ENCODE measurements at places on chromosomes 4 and X. TPM values are rescaled to one million over a fixed set of nuclear protein-coding genes. Genes with fewer than 3 reads are reported as not detected.

GRCh38 chr4:122576261-122577188 is 44.3 kb downstream of the IL21 start:
- DNase-seq = peak; percentile 72

DNA sequence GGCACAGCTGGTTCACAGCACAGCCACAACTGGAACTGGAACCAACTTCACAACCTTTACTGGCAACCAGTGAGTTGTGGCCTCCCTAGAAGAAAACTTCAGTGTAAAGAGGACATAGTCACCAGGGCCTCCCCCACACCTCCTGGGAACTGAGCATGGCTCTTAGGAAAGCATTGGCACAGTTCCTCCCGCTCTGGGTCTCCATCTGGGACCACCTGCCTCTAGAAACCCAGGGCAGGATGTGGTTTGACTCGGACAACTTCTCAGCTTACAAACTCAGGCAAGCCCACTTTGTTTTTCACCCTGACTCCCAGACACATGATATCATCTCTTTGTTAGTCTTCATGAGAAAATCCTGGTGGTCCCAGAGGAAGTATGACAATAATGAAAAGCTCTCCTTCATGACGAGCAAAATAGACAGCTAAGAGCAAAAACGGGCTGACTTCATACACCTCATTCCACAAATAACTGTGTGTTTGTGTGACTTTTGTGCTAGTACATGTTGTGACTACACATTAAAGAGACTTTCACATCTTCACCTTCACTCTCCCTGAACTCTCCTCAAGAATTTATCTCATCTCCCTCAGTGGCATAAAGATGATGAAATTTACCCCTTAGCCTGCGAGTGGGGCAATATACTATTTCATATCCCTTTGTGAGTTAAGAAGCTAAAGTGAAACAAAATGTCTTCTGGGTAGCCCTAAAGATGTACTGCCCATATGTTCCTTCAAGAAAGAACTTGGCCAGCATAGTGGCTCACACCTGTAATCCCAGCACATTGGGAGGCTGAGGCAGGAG is 75.4 kb downstream of the SH3KBP1 start:
- DNase-seq = no peak

DNA sequence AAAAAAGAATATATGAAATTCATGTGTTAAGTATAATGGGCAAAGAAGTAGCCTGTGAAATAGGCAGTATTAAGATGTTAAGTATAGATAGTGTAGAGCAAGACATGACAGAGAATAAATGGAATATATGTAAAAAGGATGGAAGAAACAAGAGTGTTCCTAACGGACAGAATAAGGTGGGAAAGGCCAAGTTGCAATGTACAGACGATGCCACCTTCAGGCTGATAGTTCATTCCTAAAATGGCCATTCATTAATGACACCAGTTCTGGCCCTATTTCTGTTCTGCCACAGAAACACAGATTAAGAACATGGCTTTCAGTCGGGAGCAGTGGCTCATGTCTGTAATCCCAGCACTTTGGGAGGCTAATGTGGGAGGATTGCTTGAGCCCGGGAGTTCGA is 4.4 kb upstream of the FAM184B start:
- DNase-seq = no peak

- no peak for DNase-seq
Observed at GRCh38 chrX:28178206-28178605, 197.0 kb upstream of the DCAF8L1 start.

DNA sequence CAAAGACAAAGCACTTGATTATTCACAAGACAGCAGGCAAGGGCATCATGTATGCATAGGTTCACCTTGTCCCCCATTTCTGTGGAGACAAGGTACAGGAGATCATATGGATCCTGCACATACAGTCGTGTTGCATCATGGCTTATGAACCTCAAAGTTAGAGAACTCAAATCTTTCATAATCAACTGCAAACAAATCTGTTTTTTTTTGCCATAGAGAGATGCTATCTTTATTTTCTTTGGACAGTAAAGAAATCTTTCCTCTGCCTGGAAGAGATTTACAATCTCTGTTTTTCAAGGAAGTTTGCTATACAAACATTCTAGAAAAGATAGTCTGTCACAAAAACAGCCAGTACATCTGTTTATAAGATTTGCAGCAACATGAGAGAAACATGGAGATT is 578.8 kb downstream of the ANKRD50 start:
- DNase-seq = no peak

DNA sequence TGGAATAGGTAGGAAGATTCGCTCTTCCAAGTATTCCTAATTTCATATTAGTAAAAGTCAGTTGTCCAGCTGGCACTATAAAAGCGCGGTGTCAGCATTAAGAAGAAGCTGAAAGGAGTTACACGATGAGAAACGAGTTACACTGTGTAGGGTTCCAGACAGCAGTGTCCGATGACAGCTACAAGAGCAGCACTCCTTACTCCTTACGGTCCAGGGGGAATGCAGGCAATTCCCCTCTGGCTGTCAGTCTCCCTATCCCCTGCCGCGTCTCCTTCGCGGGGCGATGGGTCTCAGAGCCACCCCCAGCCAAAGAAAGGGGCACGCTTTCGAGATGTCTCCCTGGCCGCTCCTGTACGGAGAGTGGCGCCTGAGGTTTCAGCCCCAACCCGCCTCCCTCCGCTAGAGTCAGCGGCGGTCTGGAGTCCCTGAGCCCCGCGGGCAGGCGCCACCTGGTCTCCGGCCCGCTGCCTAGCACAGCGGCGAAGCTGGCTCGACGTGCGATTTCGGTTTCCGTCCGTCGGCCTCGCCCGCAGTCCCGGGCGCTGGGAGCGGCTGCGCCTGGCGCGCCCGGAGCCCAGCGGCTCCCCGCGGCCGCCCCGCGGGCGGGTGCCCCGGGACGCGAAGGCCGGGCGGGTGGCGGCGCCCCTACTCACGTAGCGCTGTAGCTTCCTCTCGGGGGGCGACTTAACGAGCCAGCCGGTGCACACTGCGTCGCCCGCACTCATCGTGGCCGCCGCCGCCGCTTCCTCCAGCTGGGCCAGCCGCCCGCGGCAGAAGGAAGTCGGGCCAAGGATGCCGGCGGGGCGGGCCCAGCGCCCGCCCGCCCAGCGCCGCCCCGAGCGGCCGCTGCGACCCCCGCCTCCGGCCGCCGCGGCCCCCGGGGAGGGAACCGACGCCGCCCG is at the start of gene GAB3:
GAB3 (minus strand) TSS at position 777 of the 902 bp plus-strand sequence; CDS start at position 725, 52 bp downstream.
- DNase-seq = peak; percentile 35

DNA sequence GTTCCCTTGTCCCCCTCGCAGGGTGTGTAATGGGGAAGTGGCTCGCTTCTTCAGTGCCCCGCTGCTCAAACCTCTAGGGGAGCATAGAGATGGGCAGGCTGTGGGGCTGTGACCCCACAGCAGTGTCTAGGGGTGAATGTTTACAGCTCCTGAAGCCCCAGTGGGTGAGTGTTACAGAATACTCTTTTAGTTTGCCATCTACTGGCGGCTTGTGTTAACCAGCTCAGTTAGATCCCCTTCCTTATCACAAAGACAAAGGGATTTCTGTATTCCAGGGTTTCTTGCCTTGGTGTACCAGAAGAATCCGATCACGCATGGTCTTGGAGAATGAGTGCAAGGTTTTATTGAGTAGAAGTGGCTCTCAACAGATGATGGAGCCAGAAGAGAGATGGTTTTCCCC is 108.1 kb upstream of the IQCM start:
- no peak for DNase-seq

GRCh38 chrX:42920752-42921151 is 142.8 kb upstream of the PPP1R2C start:
- DNase-seq = no peak

DNA sequence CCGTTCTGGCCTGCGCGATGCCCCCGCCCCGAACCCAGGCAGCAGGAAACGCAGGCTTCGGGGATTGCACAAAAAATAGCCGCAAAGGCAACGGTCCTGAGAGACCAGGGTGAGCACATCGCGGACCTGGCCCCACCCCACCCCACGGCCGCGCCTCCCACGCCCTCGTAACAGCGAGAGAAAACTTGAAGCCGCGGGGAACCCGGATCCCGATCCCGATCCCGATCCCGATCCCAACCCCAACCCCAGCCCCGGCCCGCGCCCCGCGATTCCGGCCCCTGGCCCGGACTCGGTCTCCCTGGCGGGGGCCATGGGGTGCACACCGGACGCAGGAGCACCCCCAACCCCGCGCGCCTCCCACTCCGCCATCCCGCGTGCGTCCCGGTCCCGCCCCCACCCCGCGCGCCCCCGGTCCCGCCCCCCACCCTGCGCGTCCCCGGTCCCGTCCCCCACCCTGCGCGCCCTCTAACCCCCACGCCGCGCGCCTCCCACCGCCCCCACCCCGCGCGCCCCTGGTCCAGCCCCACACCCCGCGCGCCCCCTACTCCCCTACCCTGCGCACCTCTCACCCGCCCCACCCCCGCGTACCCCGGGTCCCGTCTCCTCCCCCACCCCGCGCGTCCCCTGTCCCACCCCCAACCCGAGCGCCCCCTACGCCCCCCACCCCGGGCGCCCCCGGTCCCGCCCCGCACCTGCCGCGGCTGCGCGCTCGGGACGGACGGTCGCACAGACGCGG is 29.0 kb downstream of the NOP14 start:
- DNase-seq = peak; percentile 88

GRCh38 chrX:3415011-3415410 is 68.6 kb upstream of the MXRA5 start:
- no peak for DNase-seq

DNA sequence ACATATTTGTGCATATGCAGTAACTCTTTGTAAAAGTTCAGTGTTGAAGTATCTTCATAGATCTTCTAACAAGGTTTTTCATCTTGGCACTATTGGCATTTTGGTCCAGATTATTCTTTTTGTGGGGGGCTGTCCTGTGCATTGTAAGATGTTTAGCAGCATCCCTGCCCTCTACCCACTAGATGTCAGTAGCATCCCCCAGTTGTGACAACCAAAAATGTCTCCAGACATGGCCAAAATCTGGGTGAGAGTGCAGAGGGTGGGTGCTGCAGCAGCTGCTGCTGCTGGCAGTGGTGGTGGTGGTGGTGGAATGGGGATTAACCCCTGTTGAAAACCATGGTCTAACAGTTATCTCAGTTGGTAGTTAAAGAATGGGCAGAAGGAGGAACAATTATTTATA is 370.0 kb downstream of the GPAT3 start:
- no peak for DNase-seq

GRCh38 chrX:20364238-20364637 is 97.5 kb upstream of the RPS6KA3 start:
- DNase-seq = no peak

DNA sequence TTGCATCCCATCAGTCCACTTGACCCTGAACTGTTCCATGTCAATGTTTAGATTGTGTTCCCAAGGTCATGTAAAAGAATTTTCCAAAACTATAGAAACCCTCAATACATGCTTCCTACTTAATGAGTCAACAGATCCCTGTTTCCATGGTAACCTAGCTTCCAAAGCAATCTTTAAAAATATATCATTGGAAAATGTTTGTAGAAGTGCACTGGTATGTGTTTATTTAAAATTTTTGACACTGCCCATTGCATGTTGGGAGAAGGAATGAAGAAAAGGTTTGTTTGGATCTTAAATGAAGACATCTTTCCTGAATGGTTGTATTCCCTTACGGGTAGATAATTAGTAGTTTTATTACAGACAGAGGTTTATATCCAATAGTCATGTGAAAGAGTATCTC is 345.3 kb downstream of the GABRG1 start:
- DNase-seq = no peak

- no peak for DNase-seq
Observed at GRCh38 chr4:167826281-167826680, 266.1 kb upstream of the ANXA10 start.

- no peak for DNase-seq
Observed at GRCh38 chr4:145716200-145716599, 36.3 kb downstream of the C4orf51 start.

DNA sequence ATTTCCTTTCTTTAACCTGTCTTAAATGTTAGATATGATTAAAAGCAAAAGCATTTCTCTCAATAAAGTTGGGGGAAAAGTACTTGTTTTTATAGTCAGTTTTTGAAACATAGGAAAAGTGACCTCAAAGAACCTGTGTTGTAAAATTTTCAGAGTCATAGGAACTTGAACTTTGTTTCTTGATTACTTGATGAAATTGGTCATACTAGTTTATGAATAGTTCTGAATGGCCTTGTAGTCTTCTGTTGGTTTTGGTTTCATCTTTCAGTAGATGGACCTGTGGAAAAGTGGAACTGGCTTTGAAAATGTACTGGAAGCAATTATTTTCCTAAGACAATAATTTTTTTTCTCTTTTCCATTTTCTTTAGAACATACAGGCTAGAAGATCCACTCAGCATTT is 222.2 kb upstream of the NUDT6 start:
- DNase-seq = no peak

- no peak for DNase-seq
Observed at GRCh38 chr4:1516261-1516660, 110.0 kb upstream of the NKX1-1 start.

DNA sequence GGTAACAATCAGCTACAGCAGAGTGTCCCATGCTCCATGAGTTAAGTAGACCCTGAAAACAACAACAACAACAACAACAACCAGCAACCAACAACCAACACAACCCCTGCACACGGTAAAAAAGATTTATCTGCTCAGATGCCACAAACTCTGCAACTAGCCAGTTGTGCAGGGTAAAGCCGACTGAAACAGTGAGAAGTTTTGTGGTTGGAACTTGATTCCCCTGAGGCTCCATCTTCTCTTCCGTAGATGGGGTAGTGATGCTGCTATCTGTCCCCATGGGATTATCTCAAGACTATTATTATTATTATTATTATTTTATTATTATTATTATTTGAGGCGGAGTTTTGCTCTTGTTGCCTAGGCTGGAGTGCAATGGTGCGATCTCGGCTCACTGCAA is 50.6 kb upstream of the RAPGEF2 start:
- DNase-seq = no peak

GRCh38 chrX:143336261-143336660 is 181.0 kb downstream of the SPANXN3 start:
- no peak for DNase-seq

- DNase-seq = no peak
Observed at GRCh38 chrX:13716905-13717304, 17.5 kb downstream of the TRAPPC2 start.

GRCh38 chrX:55716937-55717336 is 612 bp upstream of the RRAGB start:
- no peak for DNase-seq

C4orf36 gene
- total RNA-seq = 2.0 TPM

ZCCHC18 gene
- total RNA-seq = 0.79 TPM

BTK gene
- total RNA-seq = 13.9 TPM

CRMP1 gene
- total RNA-seq = 0.66 TPM

CSTF2 gene
- total RNA-seq = 14.4 TPM

RTL9 gene
- total RNA-seq = not detected

CENPVL1 gene
- not detected for total RNA-seq

GLRB gene
- total RNA-seq = 3.3 TPM

GPRASP2 gene
- total RNA-seq = 11.4 TPM

MXRA5 gene
- total RNA-seq = 12.2 TPM

HMGN5 gene
- 5.6 TPM for total RNA-seq

RHOH gene
- 14.1 TPM for total RNA-seq
